ELF-1 (cell line): ENCODE measurements at places on chromosomes 12 and 14.

DNA sequence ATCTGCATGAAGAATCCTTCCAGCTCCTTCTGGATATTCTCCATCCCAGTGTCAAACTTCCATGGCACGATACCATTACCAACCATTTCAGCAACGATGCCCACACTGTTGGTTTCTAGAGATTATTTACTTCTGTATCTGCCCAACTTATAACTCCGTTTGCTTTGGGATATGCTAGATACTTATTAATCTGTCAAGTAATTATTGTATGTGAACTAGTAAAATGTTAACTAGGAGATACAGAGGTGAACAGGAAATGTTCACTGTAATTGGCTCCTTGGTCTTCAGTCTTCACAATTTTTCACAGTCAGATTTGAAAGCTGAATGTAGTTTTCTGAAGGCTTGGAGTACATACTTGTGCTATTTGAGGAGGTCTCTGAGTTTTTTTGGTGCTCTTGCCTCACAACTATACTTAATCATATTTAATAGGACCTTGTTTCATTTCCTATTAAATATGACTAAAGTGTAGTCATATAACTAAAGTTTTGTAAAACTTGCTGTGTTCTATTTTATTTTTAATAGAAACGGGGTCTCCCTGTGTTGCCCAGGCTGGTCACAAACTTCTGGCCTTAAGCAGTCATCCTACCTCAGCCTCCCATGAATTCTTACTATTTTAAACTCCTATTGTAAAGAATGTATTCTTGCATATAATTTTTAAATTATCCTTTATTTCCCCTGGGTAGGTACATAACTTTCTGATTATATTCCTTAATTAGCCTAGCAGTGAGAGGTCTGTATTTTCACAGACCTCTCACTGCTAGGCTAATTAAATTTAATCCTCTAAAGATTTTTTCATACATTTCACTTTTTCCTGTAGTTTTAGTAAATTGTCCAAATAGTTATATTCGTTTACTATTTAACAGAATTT, 79.7 kb downstream of the FGD4 start:
- no peak for DNase-seq

DNA sequence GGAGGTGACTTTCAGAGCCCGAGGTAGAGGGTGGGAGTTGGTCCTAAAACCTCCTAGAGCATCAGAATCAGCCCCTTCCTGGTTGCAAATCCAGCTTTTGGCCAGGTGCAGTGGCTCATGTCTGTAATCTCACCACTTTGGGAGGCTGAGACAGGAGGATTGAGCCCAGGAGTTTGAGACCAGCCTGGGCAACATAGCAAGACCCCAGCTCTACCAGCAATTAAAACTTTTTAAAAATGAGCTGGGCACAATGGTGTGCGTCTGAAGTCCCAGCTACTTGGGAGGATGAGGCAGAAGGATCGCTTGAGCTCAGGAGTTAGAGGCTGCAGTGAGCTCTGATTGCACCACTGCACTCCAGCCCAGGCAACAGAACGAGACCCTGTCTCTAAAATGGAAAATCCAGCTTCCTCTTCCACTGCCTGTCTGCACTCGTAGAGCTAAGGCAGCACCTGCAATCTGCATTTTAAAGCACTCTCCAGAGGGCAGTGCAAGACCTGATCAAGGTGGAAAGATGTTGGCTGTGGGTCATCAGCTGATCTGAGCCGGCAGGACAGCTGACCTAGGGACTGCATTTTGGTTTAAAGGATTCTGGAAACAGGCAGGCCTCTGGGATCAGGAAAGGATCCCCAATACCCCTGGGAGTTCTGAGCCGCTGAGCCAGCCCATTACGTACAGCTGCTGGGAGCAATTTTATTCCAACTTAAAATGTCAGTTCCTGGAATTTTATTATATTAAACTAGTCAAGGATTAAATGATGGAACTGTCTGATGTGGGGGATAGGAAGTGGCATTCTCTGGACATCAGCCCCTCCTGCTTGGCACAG, 1.8 kb upstream of the TESC start:
- peak; percentile 29 for DNase-seq

DNA sequence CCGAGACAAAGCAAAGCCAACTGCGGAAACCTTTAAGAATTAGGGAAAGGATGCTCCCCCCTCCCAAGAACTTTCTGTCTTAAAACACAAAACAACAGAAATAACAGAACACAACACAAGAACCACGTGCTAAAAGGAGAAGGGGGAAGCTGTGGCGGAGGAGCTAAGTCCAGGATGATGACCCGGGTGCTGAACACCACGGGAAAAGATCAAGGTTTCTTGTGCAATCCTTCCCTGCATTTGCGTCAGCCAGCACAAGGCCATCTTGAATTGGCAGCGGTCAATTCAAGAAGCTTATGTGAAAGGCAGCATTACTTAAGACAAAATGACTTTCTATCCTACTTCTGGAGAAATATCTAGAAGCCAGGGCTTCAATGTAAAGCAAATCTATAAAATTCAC, 11.0 kb upstream of the CREBL2 start:
- DNase-seq: no peak

DNA sequence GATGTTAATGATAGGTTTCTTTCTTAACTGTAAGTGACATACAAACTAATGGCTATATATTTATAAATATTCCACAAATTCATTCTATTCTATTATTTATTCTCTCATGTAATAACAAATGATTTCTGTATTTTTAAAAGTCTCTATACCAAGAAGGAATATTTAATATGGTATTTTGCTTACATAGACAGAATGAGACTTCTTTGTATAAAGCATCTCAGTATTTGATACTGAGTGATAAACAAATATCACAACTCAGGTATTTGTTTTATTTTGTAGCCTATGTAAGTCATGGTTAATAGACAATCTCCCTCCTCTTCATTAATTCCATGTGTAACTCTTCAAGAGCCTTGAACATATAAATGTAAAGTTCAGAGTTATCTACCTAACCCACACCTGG, 18.0 kb downstream of the ATL1 start:
- DNase-seq: no peak

DNA sequence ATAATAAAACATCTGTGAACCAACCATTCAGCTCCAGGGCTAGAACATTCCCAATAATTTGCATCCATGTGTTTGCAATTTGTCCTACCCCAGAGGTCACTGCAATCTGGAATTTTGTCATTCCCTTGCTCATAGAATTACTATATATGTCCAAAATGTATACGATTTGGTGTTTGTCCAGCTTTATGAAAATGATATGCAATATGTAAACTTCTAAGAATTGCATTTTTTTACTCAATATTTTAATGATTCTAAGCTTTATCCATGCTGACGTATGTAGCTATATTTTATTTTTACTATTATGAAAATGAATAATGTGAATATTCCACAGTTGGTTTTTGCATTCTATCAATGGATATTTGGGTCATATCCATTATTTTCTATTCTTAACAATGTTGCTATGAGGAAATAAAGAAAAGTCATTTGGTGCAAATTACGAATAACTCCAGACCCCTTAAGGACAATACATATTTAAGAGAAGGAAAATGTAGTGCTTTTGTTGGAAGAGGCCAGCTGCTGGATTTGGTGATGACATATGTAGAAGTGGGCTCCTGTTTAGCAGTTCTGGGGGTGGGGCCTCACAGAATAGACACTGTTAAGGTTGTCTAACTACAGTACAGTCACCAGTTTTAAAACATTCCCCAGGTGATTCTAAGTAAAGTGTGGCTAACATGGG, 139.4 kb downstream of the SLC38A4 start:
- no peak for DNase-seq

- DNase-seq: no peak
These were observed 1.2 kb downstream of the HNRNPC start for GRCh38 chr14:21267886-21268616.

- no peak for DNase-seq
These were observed 144.1 kb upstream of the PTPRQ start for GRCh38 chr12:80299976-80300375.

GRCh38 chr14:68550338-68550715, 242.5 kb downstream of the ZFP36L1 start:
- DNase-seq: no peak

GRCh38 chr14:63510538-63510937, 32.6 kb downstream of the PPP2R5E start:
- DNase-seq: no peak

DNA sequence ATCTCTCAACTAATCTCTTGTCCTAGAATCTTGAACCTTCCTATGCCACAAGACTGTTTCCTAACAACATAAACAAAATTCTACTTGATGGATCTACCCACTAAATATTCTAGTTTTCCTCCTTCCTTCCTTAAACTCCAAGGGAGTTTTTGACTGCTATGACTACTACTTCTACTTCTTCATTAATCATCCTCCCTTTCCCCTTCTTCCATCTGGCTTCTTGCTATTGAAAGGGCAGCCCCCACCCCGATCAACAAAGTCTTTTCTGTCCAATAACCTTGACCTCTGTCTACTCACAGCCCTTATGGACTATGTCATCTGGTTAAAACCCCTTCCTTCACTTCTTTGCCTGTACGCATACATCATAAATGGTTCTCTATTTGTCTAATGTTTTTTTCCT, 5.6 kb downstream of the LTA4H start:
- DNase-seq: no peak
